ENCODE measurements at places on chromosomes 2 and 18.

- no peak for DNase-seq
These were observed 2.7 kb downstream of the CDH20 start for GRCh38 chr18:61335684-61336555.

DNA sequence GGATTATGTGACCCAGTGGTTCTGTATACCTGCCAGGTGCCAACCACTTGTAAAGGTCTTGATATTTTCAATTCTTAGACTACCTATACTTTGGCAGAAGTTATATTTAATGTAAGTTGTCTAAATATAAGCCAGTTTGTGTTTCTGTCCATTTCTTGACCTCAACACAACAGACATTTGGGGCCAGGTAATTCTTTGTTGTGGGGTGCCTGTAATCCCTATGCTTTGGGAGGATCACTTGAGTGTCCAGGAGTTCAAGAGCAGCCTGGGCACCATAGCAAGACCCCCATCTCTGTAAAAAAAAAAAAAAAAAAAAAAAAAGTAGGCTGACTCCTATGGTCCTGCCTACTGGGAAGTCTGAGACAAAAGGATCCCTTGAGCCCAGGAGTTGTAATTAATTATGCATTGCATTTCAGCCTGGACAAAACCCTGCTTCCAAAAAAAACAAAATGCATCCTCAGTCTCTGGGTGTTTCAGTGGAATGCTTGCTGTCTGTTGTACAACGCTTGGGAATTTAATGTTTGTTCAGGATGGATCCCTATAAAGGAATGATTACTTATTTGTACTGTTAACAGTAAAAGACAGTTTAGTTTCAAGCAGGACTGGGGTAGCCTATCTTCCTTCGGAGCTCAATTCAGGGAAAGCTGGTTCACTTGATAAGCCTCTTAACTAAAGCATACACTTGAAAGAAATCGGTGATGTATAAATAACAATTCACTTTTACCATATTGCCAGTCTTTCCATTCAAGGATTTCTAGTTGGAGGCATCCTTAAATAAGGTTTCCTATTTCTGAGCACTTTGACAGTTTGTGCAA is 3.4 kb downstream of the RPS27A start:
- DNase-seq = no peak

DNA sequence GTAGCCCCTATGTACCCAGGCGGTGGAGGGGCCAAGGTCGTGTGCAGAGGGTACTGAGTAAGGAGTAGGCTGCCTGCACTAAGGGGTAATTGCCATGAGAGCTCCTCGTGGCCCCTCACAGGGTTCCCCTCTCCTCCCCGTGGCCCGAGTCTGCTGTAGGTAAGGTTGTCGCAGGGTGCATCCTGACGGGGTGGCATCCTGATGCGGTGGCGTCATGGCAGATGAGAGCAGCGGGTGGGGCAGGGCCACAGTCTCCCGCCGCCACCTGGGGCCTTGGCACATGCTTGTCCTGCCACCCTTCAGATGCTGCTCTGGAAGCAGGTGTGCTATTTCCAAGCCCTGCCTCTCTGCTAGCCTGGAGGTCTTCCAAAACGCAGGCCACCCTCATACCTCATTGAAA is 89.7 kb downstream of the EIPR1 start:
- DNase-seq = no peak

GRCh38 chr2:227696990-227697679 is 20.7 kb downstream of the SLC19A3 start:
- DNase-seq = no peak

DNA sequence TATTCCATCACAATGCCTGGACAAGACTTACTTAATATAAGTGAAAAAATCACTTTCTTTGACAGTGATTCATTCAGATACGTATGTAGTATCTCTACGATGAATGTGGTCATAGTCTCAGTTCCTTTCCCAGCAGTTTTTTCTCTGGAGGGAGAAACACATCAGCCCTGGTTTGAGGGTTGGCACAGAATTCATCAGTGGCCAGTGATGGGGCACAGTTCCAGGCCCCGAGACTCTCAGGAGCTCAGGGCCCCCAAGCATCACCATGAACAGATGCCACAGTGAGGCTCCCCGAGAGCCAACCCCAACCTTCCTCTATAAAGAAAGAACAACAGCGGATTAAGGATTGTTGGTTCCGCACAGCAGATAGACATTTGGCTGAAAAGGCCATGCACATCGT is 12.5 kb downstream of the PRKAG3 start:
- DNase-seq = no peak

- no peak for DNase-seq
These were observed 8.7 kb upstream of the WIPF1 start for GRCh38 chr2:174606336-174606735.

GRCh38 chr2:143152637-143153036 is 23.4 kb downstream of the ARHGAP15 start:
- DNase-seq = no peak

DNA sequence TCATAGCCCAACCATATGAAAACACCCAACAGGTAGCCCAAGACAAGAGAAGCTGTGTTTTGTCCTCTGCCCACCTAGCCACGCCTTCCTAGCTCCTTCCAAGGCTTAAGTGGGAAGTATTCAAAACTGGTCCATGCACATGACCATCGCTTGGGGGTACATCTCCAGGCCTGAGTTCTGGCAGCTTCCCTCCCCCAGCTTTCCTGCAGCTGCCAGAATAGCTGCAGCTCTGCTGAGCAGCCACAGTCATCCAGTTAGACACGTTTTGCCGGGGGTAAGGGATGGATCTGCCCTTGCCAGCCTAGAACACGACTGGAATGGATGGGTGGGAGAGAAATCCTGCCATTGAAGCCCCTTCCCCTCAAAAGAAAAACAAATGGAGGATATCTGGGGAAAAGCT is 166.8 kb downstream of the NRP2 start:
- no peak for DNase-seq

DNA sequence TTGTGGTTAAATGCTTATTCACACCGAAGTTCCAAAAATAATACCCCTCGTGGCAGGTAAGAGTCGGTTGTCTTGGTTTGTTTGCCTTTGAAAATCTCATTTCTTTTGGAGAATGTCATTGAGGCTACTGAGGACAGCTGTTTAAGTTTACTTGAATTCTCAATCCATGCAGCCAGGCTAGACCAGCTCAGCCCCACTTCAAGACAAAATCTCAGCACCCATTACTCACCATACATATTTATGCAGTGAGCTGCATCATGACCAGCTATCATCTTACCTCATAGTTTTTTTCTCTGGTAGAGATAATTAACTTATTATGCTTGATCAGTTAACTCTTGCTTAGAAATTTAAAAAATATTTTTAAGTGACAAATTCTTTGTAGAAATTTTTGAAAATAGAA is 115.9 kb downstream of the HAUS1 start:
- no peak for DNase-seq

GRCh38 chr18:39347701-39348100 is 1782.1 kb upstream of the CELF4 start:
- no peak for DNase-seq

GRCh38 chr2:125935559-125935958 is 720.4 kb upstream of the GYPC start:
- DNase-seq = no peak

GRCh38 chr2:239383036-239383758 is 17.6 kb downstream of the HDAC4 start:
- DNase-seq = no peak

DNA sequence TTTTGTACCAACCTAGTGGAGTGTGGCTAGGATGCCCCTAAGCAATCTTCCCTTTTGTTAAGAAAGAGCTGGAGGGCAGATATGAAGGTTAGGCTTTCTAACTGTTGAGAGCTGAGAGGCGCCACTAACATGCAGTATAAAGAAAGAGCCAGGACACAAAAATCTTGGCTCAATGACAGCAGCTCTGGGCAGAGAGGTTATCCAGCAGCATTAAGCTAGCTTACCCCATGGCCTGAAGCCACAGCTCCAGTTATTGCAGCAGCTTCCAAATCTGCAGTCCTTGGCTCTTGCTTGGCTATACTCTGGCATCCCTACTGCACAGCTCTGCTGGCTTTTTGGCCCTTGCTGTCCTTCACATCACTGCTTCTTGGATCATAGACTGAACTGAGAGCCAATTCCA is 213.4 kb downstream of the GPD2 start:
- DNase-seq = no peak

GRCh38 chr2:46066601-46067000 is 230.6 kb upstream of the EPAS1 start:
- no peak for DNase-seq

DNA sequence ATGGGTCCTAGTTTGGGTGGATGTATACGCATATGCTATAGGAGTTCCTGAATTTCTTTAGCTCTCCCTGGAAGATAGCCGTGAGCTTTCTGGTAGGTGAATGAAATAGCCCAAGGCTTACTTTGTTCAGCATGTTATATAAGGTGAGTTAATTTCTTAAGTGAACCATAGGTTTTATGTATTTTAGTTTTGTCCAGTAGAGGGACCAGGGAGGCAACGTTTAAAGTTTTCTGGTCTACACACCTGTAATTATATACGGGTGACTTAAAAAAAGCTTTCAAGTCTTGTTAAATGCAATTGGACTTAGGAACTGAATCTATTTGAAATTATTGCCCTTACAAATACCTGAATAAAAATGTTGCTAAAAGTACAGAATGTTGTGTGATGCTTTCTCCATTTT is 402.5 kb upstream of the DDX18 start:
- no peak for DNase-seq

- no peak for DNase-seq
These were observed 2.3 kb upstream of the GATA6 start for GRCh38 chr18:22167091-22167470.

GRCh38 chr2:40824278-40824677 is 372.4 kb upstream of the SLC8A1 start:
- no peak for DNase-seq

- DNase-seq = no peak
These were observed 585.6 kb downstream of the TSN start for GRCh38 chr2:122341007-122341406.

DNA sequence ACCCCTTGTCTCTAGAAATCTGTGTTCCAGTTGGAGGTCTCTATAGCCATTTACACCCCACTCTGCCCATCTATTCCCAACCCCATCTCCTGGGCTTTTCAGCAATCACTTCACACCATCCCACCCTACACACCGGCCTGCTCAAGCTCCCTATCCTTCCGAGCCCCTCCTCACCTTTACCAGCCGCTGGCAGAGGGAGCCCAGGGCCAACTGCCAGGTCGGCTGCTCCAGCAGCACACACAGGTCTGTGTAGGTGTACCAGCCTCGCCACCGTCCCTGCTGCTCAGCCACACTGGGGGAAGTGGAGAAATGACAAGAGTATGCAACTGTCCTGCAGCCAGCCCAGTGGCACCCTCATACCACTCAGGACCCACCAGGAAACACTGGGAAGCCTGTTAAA is 3.3 kb upstream of the SLC23A3 start:
- DNase-seq = no peak

DNA sequence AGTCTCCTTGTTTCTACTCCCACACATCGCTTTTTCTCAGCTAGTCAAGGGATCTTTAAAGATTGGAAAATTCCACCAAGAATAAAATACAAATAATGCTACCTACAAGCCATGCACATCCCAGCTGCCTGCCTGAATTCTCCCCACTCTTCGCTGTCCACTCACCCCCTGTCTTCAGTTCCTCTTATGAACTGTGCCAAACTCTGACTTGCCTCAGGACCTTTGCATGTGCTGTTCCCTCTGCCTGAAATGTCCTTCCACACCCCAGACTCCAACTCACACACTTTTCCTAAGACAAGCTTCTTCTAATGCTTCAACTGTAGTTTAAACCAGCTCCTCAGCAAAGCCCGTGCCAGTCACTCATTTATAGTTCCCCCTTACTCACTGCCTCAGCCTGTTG is 260.0 kb downstream of the NAPG start:
- DNase-seq = no peak

- DNase-seq = no peak
These were observed 58.3 kb upstream of the DTNA start for GRCh38 chr18:34651586-34652369.

- DNase-seq = no peak
These were observed 101.5 kb downstream of the VAPA start for GRCh38 chr18:10015288-10015701.

DNA sequence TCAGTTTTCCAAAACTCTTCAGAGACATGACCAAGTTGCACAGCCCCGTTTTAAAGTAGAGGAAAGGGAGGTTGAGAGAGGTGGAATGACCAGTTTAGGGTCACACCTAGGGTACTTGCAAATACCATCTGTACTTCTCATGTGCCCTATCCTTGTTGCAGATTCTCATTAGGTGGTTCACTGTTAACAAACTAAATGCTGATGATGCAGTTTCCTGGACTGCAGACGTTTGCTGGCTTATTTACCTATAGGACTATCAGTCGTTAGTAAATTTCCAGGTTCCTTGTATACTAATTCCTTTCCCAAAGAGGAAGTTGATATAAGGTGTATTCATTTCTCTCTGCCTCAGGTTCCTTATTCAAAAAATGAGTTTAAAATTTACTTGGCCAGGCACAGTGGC is 1.4 kb downstream of the FARP2 start:
- no peak for DNase-seq

- no peak for DNase-seq
These were observed 132.8 kb upstream of the CTDP1 start for GRCh38 chr18:79546781-79547272.

DNA sequence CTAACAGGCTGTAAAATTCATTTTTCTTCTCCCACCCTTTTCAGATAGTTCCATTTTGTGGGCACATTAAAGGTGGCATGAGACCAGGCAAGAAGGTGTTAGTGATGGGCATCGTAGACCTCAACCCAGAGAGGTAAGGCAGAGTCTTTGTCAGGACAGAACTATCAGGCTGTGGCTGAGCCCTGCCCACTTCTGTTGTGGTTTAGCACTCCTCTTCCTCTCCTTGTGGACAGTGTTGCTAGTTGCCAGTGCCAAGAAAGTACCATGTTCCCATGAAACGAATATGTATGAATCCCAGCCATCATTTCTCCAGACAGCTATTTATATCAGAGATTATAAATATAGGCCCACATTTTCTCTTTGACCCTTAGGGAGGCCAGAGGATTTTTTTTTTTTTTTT is 1.6 kb downstream of the LGALSL start:
- DNase-seq = no peak

- no peak for DNase-seq
These were observed 216.6 kb downstream of the HDAC4 start for GRCh38 chr2:239184179-239184578.

- DNase-seq = no peak
These were observed 43.4 kb downstream of the RNF144A start for GRCh38 chr2:6960659-6961058.

GRCh38 chr2:161113693-161114575 is 46.3 kb upstream of the TANK start:
- DNase-seq = no peak

- DNase-seq = no peak
These were observed 9.5 kb upstream of the RTN4 start for GRCh38 chr2:55059793-55060192.

DNA sequence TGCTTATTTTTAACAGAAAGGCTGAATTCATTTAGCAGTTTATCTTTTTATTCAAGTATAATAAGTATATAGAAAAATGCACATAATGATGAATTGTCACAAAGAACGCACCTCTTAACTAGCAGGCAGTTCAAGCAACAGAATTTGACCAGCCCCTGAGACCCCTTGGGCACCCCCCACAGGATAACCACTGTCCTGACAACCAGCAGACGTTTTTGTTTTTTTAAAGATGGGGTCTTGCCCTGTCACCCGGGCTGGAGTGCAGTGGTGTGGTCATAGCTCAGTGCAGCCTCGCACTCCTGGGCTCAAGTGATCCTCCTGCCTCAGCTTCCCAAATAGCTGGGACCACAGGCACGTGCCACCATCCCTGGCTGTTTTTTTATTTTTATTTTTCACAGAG is 14.0 kb downstream of the PRELID3A start:
- DNase-seq = no peak

- DNase-seq = no peak
These were observed 927.6 kb downstream of the TSN start for GRCh38 chr2:122683018-122683417.
